ENCODE measurements at places on chromosomes 7 and 10.

DNA sequence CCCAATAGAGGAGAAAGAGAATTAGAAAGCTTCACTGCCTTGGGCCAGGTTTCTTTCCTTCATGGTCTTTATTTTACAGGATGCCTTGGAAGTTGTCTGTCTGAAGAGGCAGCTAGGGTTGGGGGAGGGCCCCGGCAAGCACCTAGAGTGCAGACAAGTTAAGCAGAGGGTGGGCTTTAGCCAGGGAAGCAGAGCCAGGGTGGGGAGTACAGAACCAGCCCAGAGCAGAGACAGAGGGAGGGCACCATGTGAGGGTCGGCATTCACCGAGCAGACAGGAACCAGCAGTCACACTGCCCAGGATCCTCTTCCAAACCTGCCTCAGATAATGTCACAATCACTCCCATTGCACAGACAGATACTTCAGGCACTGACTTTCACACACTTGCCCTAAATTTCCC lies 75.9 kb downstream of the ADARB2 start:
- no peak for DNase-seq

DNA sequence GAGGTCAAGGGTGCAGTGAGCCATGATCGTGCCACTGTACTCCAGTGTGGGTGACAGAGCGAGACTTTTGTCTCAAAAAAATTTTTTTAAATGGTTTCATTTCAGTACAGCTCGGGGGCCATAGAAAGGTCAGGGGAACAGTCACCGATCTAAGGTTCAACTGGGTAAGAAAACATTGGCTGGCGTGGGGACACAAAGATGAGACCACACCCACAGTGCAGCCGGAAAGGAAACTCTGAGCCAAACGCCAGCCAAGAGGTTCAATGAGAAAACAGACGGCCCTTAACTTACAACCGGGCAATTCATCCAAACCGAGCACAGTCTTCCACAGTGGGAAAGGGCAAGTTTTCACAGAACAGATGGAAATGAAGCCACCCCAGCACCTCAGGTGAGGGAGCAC lies 65.1 kb downstream of the SLC37A3 start:
- no peak for DNase-seq

GRCh38 chr10:136465-136762 lies 1.2 kb downstream of the ZMYND11 start:
- no peak for DNase-seq

DNA sequence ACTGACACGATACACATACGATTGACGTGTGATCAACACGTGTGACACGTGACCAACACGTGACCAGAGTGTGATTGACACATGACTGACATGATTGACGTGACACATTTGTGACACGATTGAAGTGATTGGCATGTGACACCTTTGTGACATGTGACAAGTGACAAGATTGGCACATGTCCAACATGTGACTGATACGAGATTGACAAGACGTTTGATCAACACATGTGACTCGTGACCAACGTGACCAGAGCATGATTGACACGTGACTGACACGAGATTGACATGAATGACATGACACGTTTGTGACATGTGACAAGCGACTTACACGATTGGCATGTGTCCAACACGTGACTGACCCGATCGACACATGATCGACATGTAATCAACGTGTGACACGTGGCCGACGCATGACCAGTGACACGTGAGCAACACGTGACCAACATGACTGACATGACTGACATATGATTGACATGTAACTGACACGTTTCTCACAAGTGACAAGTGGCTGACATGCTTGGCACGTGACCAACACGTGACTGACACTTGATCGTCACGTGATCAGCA lies 22.0 kb downstream of the CRPPA start:
- no peak for DNase-seq

DNA sequence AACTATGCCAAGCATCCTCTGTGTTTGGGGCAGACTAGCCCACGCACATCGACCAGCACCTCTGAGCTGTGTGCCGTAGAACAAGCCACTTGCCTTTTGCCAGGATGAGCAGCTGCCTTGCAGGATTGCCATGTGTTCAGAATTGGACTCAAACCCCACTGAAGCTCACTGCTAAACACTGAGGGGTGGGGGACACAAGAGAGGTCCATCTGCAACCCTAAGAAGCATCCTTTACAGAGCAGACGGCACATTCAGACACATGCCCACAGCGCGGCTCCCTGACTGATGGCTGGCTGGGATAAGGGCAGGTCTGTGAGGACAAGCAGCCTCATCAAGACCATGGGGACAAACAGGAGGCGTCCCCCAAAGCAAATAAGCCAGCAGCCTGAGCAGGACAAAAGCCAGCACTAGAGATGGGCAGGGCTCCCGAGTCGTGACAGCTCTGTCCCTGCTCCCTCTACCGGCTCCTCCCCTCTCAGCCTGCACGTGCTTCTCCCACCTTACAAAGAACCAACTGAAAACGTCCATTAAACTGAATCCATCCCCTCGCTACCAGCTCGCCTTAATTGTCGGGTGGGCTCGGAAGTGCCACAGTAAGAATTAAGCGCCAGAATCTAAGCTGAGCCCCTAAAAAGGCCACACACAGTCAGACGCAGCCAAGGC lies 114.2 kb downstream of the PRKAG2 start:
- DNase-seq = no peak
